ENCODE measurements at places on chromosomes 4 and X.

DNA sequence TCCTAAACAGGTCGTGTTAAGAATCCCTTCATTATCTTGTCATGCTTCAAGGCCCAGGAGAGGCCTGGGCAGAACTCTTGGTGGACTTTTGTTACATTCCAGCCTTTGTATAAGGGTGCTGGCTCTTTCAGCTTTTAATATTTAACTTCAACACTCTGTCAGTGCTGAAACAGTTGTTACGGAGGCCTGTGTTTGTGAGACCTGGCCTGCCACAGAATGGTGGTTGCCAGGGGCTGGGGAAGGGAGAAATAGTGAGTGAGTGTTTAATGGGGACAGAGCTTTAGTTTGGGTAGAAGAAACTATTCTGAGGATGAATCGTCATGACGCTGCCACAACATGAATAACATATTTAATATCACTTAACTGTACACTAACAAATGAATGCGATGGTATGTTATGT lies 1027.6 kb upstream of the PRKX start:
- DNase-seq: no peak

DNA sequence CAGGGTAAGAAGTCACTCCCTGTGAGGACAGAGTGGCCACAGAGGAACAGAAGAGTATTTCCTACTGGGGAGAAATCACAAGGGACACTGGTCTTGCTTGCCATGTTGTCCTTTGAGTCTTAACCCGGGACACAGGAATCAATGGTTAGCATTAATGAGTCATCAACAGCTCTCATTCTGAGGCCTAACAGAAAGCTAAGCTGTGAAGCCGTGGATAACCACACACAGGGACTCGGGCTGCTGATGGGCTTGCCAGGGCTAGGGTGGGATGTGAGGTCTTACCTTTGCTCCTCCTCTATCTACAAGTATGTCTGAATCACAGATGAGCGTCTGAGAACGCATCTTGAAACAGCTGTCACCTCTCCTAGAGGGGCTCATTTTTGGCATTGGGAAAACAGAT lies 22.2 kb downstream of the HELT start:
- DNase-seq: no peak

GRCh38 chr4:10582059-10582686 lies 102.4 kb downstream of the CLNK start:
- peak; percentile 48 for DNase-seq

DNA sequence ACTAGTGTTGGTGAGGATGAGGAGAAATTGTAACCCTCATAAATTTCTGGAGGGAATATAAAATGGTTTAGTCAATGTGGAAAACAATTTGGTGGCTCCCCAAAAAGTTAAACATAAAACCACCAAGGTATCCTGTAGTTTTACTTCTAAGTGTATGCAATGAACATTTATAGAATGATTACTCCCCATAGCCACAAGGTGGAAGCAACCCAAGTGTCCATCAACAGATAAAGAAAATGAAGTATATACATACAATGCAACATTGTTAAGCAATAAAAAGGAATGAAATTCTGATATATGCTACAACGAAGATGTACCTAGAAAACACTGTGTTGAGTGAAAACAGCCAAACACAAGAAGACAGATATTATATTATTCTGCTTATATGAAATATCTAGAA lies 569.1 kb upstream of the GRID2 start:
- DNase-seq: no peak

DNA sequence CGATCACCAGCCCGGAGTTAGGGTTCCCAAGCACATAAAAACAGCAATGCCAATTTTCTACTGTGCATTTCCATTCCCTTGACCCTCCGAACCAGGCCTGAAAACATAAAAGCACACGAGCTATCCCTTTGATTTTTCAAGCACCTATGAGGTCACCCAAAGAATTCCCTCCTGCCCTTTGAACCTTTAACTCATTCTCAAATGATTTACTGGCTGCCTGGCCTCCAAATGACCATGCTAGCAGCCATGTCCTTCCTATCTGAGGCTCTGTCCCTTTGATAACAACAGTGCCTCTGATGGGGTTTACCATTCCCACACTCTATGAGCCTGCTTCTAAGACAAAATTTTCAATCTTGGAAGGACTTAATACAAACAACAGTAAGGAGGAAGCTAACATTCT lies 15.2 kb downstream of the SHROOM4 start:
- DNase-seq: no peak

DNA sequence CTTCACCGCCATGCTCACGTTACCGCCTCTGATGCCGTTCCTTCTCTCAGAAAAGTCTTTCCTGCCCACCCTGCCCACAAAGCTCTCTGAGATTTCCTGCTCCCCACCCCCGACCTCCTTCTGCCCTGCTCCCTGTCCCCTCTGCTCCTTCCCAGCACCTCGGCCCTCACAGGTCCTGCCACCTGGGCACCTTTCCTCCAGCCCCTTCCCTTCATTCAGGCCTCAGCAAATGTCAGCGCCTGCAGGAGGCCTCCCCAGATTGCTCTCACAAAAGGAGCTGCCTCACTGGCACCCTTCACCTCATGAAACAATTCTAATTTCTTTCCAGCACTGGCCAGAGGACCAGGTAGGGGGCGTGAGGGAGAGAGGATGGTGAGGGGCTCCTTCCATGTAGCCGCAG lies 33.6 kb upstream of the MXD4 start:
- DNase-seq: no peak

- DNase-seq: no peak
These were observed 39.4 kb upstream of the AFAP1 start for GRCh38 chr4:7978907-7979651.

DNA sequence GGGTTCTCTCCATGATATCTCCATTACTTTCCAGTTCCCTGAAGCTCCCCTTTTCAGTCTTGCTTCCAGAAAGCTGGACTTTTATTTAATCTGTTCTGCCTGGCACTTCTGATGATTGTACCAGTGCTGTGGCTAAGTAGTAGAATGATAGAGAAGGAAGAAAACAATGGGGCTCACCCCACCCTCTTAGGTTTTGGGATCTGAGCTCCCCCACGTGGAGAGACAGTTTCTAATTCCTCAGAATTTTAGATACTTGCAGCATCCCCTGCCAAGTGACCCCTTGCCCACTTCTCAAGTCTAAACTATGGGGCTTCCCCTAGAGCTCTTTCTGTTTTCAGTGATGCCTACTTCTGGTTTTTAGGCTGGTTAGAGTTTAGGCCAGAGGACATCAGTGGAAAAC lies 73.9 kb downstream of the GC start:
- DNase-seq: no peak

DNA sequence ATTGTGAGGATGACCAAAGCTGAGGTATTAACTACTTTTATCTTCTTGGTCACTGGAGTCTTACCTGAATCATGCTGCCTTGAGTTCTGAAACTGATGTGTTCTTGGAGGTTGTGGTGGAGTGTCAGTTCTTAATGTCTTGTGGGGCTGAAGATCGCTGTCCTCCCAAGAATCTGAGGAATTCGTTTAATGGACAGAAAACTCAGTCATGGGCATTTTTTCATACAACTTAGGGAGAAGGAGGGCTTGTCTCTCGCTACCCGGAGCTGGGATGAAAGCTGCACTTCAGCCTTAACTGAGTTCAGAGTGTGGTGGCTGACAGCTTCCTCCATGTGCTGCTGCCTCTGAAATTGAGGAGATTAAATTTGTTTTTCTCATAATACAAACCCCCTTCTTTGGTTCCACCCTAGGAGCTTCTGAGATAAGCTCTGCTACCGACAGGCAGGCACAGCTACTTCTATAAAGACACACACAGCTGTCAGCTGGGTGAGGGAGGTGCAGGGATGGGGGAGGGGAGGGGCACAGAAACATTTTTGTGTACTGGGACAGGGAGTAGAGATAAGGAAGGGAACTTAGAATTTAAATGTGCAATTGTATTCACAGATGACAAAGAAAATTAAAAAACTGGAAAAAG lies 30.8 kb downstream of the RBBP7 start:
- DNase-seq: no peak

DNA sequence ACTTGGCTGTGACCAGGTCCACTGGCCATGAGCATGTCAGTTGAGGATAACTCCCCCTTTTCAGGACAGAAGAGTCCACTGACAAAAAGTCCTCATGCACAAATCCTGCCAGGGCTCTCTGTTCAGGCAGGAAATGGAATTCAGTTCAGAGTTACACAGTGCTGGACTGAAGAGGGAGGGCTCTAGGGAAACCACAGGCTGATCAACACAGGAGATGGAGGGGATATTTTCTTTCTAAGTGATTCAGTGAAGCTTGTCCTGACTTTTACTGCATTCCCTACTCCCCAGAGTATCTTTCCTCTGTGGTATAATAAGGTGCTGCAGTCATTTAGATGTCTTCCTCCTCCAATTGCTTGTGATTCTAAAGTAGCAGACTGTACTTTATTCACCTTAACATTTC lies 335.5 kb upstream of the IGFBP7 start:
- DNase-seq: no peak

DNA sequence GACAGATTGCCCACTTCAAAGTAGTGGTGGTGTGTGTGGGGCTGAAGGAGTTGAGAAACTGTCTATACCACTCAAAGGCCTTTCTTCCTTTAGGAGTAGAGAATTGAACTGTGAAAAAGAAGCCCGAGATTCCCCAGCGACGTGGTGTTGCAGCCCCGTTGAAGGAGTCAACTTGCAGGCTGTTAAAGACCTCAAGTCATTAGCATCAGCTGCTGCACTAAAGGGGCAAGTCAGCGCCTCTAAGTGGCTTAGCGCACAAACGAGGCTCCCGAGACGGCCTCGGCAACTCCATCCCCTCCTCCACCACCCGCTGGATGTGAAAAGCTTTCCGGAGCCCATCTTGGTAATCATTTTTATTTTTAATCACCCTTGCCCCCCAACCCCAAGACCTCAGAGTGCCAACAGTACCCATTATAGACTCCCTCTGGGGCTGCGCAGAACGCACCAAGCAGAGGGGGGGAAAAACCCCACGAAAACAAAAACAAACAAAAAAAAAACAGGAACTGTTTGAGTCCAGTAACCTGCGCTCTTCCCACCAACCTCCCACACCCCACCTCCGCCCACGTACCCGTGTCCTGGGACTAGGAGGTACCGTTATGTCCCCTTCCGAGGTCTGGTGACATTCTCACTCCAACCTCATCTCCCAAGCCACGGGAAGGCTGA lies 913 bp upstream of the PRDM8 start:
- no peak for DNase-seq

DNA sequence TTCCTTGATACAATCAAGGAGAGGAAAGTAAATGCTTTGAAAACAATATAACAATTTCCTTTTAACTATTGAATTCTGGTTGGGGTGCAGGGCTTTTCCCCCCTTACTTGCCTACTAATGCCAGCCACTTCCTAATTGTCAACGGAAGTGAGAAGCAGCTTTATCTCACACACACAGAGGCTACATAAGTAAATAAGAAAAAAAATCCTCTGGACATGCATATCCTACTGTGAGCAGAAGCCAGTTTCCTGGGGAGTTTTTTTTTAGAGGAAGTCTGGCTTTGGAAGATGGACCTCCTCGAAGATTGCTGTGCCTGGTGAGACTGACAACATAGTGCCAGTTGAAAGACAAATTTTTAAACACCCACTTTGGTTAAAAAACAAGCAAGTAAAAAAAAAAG lies 180.6 kb downstream of the OPHN1 start:
- DNase-seq: no peak

- no peak for DNase-seq
These were observed 115.2 kb upstream of the OTUD4 start for GRCh38 chr4:145295547-145295946.

DNA sequence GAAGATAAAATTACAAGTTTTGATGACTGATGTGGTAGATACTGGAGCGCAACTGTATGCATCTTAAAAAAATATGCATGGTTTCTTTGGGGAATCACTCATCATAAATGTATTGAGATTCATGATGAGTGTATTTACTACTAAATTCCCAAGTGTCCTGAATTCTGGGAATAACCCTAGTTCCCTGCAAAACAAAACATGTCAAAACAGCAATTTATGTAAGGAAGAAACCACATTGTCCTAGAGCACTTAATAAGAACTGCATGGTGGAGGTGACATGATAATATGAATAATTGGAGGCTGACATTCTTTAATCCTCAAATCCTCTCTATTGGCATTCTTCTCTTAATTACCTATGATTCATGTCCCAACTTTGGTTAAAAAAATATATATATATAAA lies 1804.7 kb downstream of the STIM2 start:
- no peak for DNase-seq

DNA sequence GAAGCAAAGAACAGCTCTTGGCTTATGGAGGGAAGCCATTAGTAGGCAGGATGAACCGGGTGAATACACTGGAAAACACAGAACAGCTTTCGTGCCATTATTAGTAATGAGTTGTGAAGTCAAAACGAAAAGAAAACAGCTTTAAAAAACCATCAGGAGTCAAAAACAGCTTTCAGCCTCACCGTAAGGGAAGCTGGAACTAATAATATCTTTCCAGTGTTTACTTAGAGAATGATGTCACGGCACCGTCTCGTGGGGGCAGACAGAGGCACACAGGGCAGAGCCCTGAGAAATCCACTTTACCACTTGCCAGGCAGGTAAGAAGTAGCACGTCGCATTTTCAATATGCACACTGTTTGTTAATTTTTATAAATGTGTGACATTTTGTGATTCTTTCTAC lies 37.9 kb upstream of the HMX1 start:
- no peak for DNase-seq

DNA sequence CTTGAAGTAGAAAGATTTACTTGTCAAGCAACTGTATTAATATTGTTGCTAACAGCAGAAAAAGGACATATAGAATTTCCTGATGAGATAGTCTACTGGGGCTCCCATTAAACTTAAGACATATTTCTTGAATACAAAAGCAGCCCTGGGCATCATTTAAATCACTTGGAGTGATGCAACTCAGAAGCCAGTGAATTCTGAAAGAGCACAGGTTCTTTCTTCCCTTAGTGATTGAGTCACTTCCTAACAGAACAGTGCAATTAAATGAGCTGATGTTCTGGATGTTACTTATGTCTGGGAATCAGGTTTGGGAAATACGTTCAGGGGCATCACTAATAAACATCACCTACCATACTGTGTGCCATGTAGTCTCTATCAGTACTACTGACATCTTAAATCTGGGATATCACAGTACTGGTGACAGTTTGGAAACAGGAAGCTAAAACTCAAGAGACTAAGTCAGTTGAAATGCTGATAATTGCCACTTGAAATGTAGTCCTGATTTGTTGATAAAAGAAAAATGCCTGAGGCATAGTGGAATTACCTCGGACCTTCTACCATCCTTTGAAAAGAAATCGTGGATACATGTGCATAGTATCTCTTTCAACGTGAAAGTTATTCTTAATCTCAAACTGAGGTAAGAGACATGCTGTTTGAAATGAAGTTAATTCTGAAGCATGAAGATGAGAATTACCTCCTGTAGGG lies 249.2 kb upstream of the GPRIN3 start:
- DNase-seq: no peak
